Left cardiac atrium (tissue), 4 donors: ENCODE measurements at places on chromosomes 11 and 22. TPM values are rescaled to one million over a fixed set of nuclear protein-coding genes. Genes with fewer than 3 reads are reported as not detected.

Gene SMTNL1
- not detected for total RNA-seq

Gene MUC2
- 0.26 TPM for total RNA-seq

Gene MYO7A
- 7.5 TPM for total RNA-seq

- DNase-seq = no peak
Observed at GRCh38 chr22:34877506-34877905, 188.5 kb upstream of the ISX start.

DNA sequence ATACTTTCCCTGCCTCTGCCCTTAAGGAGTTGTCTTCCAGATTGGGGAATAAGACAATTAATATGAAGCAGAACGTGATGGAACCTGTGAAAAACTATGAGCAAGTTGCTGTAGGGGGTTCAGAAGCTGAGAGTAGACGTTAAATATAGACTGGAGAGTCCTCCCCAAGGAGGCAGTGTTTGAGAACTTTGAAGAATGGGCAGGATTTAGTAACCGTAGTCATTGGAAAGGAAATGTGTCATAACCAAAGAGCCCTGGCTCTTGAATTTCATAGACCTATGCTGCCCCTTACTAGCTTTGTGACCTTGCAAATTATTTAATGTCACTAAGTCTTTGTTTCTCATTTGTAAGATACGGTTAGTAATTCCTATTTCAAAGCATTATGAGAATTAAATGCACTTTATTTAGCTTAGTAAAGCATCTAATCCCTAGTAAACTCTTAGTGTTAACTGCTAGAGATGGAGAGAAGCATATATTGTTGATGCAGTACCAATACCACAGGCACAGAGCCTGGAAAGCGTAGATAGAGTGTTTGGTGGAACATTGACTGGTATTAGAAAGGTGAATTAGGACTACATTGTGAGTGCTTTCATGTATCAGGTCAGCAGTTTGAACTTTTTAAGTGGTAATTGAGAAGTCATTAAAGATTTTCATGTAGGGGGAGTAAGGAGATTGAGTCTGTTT is 54.1 kb downstream of the MCAM start:
- DNase-seq = no peak

DNA sequence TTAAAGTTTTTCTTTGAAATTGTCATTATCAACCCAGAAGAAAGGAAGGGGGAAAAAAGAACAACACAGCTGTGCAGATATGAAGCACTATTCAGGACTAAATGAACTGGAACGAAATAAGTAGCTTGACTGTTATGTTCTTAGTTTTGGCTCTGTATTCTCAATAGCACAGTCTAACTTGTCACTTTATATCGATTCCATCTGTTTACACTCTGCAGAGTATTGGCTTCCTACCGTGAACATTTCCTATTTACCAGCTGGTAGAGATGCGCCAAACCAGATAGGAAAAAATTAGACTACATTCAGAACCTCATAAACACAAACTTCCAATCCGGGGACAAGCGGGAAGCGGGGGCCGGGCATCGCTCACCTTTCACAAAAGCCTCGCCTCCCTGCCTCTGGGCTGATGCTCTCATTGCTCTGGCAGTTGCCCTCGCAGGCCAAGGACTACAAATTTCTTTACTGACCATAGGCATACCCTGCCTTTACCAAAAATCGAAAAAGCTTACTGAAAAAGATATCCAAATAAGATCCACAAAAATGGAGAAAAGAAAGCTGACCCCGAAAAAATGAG is 66.2 kb downstream of the EFCAB6 start:
- no peak for DNase-seq

DNA sequence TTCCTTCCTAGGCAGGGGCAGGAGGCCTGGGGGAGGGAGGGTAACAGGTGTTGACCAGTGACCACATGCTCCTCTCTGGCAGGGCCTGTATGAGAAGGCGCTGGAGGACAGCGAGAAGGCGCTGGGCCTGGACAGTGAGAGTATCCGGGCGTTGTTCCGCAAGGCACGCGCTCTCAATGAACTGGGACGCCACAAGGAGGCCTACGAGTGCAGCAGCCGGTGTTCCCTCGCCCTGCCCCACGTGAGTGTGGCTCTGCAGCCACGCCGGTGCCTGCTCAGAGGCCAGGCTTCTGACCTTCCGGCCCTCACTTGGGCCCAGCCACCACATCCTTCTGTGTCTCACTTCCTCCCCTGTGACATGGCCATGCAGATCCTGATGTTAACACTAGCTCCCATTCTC is 25.8 kb downstream of the ZC3H7B start:
- DNase-seq = no peak

GRCh38 chr22:22710719-22711531 is 66.5 kb downstream of the GGTLC2 start:
- DNase-seq = peak; percentile 53
